ENCODE measurements at places on chromosomes 16 and 17.

- DNase-seq = no peak
These were observed 184.4 kb downstream of the MAF start for GRCh38 chr16:79415983-79416640.

DNA sequence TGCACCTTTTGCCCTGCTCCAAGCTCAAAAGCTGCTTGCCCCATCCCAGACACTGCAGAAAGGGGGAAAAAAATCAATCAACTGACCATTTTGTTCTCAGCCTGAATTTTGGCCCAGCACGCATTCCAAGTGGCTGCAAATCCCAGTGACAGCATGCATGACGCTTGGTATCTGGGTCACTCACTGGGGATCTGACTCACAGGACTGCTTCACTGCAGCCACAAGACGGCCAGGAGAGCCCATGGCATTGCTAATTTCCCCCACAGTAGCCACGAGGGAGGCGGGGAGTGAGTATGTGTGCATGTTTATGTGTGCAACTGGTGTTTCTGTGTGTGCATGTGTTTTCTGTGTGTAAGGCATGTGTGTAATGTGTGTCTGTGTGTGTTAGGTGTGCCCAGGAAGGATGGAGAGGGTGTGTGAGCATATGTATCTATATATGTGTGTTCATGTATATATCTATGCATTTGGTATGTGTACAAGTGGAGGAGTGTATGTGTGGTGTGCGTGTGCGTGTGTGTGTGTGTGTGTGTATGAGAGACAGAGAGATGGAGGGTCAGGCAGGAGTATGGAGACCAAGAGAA lies 33.8 kb downstream of the SDK2 start:
- DNase-seq = no peak

- no peak for DNase-seq
These were observed 54.2 kb upstream of the PMFBP1 start for GRCh38 chr16:72226136-72226535.

- no peak for DNase-seq
These were observed 3.9 kb downstream of the DHX33 start for GRCh38 chr17:5464717-5465507.

DNA sequence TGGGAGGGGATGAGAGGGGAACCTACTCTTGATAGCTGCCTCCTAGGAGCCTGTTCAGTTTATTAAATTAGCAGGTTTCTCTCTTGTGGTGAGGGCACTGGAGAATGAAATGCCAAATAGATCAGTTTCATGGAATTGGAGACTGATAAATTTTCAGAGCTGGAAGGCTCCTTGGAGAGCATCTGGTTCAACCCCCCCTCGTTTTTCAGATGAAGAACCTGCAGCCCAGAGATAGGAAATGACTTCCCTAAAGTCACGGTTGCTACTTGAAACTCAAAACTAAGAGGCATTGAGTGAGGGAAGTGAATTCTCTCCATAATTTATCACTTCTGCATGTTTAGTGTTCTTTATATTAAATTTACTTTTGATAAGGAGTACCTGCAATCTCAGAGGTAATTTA lies 366.0 kb upstream of the CCL2 start:
- DNase-seq = no peak

DNA sequence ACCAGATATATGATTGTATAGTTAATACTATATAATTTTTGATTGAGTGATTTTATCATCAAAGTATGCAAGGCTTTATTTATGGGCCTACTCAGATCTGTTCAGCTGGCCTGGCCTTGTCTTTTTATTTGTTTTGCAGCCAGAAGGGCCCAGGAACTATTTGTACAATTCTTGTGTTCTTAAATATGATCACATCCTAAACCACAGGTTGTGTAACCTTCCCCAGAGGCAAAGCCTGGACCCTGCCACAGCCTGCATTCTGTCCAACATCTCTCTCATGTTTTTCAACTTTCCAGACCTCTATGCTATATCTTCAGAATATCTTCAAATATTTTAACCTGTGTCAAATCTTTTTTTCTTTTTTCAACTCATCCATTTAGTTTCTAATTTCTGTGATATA lies 410.4 kb upstream of the MON1B start:
- no peak for DNase-seq

DNA sequence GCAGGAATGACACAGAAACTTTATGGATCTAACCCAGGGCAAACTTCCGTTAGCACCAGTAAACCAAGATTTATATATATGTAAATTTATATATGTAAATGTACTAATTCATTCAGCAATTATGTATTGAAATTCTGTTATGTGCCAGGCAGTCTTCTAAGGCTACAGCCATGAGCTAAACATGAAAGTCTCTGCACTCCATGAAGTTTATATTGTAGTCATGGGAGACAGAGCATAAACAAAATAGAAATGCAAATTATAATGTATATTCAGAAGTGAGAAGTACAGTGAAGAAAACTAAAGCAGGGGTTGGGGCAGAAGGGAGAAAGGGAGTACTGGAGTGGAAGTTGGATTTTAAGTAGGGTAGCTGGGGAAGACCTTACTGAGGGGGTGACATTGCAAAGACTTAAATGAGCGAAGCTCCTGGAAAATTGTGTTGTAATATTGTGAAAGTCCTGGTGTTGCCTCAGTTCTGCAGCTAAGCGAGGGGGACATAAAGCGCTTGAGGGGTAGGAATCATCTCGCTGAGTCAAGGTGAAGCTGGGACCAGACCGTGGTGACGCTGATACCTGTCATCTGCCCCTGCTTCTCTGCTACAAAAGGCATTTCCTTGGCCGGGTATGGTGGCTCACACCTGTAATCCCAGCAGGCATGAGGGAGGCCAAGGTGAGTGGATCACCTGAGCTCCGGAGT lies 64.8 kb downstream of the YPEL2 start:
- DNase-seq = no peak

DNA sequence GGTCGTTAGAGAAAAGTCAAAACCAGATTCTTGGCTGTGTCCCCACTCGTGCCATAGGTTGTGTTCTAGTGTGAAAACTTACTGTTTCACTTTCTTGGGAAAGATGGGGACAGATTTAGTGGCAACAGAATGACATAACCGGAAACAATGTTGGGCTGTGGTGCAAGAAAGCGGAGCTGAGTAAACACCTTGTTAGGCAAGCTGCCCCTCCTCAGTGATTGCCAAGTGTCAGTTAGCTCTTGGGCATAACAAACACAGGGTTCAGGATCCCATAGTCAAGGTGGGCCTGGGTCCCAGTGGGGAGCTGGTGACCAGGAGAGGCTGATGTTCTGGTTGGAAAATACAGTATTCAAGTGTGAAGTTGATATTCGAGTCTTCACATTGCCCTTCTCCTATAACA lies 15.4 kb downstream of the UBN1 start:
- no peak for DNase-seq

DNA sequence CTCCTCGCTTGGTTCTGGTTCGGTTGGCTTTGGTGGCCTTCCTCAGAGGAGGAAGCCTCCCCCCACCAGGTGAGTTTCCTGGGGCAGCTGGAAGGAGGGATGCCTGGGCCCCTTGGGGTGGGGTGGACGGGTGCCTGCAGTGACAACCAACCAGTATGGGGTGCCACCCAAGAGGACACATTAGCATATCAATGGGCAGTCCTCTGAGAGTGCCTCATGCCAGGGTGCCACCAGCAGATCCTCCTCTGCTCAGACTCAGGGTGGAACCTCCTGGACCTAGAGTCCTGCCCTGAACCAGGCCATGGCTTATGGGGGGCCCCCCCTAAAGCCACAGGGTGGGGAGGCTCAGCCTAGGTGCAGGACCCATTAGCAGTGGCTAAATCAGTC lies 2.7 kb downstream of the PPP1R1B start:
- DNase-seq = no peak

DNA sequence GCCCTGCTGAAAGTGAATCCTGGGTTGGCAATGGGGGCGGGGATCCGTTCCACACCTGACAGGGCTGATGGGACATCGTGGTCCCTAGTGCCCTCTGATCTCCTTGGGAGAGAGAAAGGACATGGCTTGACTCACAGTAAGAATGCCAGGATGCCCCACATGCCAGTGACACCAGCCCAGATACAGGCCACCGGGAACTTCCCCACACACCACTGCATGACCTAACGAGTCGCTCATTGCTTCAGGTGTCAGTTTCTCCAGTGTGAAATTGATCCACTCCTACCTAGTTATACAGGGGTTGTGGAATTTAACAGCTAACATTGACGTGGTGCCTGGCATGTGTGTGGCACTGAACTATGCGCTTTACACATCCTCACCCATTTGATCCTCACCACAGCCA lies 7.5 kb downstream of the CD300LG start:
- no peak for DNase-seq

DNA sequence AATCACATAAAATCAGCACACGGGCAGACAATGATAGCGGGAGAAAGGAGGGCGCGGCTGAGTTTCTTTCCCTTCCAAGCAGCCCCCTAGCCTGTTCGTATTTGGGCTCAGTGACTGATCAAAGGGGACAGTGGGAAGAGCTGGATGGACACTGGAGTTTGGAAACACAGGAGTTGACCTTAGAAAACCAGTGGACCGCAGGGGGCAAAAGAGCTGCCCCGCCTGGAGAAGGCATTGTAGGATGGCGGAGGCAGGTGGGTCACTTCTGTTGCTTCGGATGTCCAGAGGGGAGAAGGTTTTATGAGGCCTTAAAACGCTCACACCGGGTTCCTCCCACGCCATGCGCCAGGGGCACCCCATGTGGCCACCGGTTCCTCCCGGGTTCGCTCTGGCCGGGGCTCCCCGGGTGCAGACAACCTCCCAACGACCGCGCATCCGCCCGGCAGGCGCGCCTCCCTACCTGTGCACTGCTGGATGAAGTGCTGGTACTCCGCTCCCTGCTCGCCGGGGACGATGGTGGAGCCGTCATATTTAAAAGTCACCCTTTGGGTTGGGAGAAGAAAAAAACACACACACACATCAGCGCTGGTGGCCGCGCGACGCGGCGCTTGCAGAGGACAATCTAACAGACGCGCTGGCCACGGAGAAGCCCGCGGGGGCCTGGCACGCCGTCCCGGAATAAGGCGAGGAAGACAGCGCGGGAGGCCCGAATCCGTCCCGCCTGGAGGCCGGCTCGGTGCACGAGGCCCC lies 662 bp downstream of the COTL1 start:
- peak; percentile 43 for DNase-seq

GRCh38 chr16:72645538-72645937 lies 402.4 kb downstream of the ZFHX3 start:
- no peak for DNase-seq

- DNase-seq = no peak
These were observed 43.2 kb downstream of the CRISPLD2 start for GRCh38 chr16:84862804-84863480.

GRCh38 chr16:11099672-11100205 lies 155.4 kb downstream of the CLEC16A start:
- DNase-seq = no peak

- DNase-seq = no peak
These were observed 17.6 kb downstream of the FBF1 start for GRCh38 chr17:75922963-75923874.

DNA sequence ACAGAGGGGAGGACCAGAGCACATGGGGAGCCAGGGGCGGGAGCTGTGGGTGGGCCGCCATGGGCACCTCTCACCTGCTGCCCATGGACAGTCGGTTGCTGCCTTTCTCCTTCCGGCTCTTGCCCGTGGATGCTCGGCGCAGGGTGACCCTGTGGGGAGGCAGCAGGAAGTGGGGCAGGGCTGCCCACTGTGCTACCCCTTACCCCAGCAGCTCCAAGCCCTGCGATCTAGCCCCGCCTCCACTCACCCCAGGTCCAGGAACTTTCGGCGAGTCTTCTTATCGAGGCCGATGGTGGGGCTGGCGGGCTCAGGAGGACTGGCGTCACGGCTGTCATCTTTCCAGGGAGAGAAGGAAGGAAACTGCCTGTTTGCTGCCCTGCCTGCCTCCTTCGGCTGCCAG lies 14.2 kb downstream of the SAMD14 start:
- DNase-seq = no peak

- DNase-seq = no peak
These were observed 9.5 kb upstream of the NDEL1 start for GRCh38 chr17:8426094-8426720.

GRCh38 chr16:75413951-75414350 lies 19.4 kb downstream of the CFDP1 start:
- no peak for DNase-seq

DNA sequence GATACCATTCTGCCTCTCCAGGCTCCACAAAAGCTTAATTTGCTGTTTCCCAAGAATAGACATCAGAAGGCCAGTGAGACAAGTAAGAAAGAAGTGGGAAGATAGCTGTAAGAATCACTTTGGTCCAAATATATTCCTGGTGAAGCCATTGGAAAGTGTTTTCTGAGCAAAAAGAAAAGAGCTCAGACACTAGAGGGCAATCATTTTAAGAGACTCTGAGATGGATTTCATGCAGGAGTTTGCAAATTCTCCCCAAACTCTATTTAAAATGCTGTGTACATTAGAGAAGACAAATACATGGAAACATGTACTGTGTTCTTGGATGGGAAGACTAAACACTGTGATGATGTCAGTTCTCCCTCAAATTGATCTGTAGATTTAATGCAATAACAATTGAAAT lies 8.0 kb upstream of the SLC6A2 start:
- no peak for DNase-seq

GRCh38 chr16:17177959-17178905 lies 292.5 kb downstream of the XYLT1 start:
- DNase-seq = no peak

DNA sequence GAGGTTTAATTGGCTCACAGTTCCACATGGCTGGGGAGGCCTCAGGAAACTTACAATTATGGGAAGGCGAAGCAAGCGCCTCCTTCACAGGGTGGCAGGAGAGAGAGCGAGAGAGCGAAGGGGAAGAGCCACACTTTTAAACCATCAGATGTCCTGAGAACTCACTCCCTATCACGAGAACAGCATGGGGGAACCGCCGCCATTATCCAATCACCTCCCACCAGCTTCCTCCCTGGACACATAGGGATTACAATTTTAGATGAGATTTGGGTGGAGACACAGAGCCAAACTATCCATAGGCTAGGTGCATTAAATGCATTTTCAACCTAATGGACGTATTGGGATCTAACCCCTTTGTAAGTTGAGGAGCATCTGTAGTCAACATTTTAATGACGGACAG lies 4.9 kb upstream of the ANKRD40 start:
- DNase-seq = no peak

DNA sequence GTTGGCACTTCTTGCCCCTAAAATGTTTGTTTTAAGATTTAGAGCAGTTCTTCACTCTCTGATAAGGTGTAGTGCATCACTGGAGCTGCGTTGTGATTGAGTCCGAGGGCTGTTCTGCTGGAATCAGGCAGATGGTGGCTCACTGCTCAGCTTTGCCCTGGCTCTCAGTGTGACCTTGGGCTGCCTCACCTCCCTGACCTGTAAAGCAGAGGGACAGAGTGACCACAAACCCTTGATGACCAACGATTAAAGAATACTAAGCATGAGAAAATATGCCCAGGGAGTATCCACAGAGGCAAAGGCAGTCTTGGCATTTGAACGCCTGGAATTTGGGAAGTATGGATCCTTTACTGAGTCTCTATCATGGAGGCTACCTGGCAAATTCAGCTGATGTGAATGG lies 18.1 kb downstream of the CMIP start:
- no peak for DNase-seq

GRCh38 chr17:36870720-36870999 lies 66.6 kb upstream of the LHX1 start:
- DNase-seq = no peak

DNA sequence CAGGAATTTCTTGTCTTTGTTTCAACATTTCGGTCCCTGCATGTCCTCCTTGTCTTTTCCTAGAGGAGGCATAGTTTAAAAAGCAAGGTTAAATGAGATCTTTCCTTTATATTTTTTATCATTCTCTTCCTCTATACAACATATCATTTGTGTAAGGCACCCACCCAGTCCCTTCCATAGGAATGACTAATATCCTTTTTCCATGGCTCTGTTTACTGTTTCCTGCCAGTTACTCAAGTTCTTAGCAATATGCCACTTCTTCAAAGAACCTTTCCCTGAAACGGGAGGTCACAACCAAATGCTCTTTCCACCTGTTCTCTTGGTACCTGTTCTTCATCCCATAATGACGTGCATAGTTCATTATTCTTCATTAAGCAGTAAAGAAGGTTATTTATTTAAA lies 1237.1 kb upstream of the GOT2 start:
- no peak for DNase-seq
